ENCODE measurements at places on chromosomes 13 and 19. TPM values are rescaled to one million over a fixed set of nuclear protein-coding genes. Genes with fewer than 3 reads are reported as not detected.

The ZNF549 gene
- total RNA-seq, result 6.2 TPM

The ARRDC5 gene
- 0.36 TPM for total RNA-seq

The C19orf81 gene
- not detected for total RNA-seq

The KRTDAP gene
- not detected for total RNA-seq

The RNF225 gene
- not detected for total RNA-seq

The ZSWIM9 gene
- total RNA-seq, result 9.0 TPM

The MEIOSIN gene
- total RNA-seq, result not detected

The CPAMD8 gene
- 5.4 TPM for total RNA-seq

The KLK6 gene
- total RNA-seq, result not detected

The NDUFA7 gene
- 19.6 TPM for total RNA-seq

The DCT gene
- total RNA-seq, result 0.29 TPM

Data from aorta (tissue), 5 donors.